NCI-H187 (cell line): ENCODE measurements at places on chromosomes 1 and 21.

- no peak for DNase-seq
These were observed 730 bp downstream of the ZCCHC17 start for GRCh38 chr1:31297277-31298247.

GRCh38 chr1:211605603-211606331 lies 26.8 kb upstream of the SLC30A1 start:
- no peak for DNase-seq

DNA sequence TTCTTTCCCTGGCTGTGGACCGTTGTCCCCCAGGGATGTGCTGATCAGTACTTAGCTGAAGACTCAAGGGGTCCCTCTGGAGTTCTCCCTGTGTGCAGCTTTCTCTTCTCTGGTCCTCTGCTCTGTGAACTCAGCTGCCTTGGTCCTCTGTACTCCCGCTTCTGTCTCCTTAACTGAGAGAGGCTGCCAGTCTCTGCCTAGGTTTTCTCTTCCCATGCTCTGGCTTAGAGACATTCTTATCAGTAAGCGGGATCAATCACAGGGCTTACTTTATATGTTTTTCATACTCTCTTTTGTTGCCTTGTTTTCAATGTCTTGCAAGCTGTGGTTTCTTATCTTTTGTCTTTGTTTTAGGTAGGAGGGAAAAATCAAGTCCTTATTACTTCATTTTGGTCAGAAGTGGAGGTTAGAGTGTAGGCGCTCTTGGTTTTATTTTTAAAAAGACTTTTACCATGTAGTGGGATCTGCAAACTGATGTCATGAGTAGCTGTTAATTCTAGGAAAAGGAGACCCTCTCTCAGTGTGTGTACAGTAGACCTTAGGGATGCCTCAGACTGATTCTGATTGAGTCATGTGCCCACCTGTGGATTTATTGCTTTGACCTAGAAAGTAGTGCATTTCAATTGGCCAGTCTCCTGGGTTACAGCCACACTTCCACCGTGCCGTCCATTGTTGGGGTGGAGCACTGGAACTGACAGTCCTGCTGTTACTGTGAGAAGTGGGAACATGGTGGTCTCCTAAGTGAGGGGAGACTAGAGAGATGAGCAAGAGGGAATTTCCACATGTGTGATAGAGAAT lies 46.6 kb downstream of the TTC3 start:
- no peak for DNase-seq

DNA sequence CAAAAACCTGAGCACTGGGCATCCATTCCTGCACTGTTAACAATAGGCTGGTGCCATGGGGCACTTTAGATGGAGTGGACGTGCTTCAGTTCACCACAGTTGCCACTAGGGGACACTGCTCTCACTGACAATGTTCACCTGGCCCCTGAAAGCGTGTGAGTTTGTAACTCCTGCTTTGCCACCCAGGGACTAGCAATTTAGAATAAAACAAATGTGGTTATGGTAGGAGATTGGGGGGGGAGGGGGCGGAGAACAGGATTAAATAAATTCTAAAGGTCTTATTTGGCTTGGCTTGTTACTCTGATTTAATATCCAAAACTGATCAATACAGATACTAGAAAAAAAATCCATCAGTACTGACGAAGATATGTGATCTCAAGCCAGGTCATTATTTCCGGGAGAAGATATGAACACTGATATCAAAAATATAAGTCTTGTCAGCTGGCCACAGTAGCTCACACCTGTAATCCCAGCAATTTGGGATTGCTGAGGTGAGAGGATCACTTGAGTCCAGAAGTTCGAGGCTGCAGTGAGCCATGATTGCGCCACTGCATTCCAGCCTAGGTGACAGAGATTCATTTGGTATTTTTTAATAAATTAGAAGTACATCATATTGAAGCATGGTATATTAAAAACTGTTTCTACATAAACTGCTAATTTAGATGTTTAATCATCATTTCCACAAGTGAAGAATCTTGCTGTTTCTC lies 23.2 kb downstream of the INTS7 start:
- DNase-seq = no peak

DNA sequence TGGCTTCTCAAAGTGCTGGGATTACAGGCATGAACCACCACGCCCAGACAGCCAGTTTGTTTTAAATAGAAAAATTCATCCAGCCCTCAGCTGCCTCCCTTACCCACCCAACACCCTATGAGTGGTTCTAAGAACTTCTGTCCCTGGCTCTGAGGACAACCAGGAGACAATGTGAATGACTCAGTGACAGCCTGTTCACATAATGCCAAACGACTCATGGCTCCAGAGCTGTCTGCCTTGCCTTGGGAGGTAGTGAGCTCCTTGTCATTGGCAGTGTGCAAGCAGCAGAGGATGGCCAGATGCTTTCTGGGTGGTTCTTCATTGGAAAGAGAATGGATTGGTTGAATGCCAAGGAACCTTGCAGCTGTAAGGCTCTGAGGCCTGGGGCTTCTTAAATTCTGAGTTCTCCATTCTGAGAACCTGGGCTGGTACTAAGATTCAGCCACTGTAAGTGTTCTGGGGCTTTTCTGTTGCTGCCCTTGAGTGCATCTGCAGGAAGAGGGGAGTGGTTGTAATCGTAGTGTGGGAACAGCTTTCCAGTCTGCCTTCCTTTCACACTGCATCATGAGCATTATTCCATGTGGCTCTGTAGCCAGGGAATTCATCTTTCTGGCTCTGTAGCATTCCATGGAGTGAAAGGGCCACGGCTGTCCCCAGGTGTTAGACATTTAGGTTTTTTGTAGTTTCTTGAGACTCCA lies 5.8 kb downstream of the SERINC2 start:
- no peak for DNase-seq

DNA sequence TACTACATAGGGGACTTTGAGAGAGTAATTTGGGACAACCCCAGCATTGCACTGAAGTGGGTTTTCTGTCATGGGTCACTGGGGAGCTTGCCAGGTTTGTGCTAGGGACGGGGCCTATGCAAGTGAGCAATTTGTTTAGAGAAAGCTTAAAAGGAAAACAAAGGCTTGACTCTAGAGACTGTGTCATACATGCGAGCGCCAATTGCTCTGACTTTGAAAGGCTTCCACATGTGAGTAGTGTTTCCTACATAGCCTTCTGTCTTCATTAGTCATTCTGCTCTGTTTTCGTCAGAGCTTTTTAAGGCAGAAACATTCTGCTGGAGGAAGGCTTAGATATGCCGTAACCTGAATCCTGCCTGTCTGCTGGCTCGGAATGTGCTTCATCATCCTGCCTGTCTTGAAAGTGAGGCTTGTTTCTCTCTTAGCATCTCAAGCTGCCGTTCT lies 28.4 kb downstream of the TRIM45 start:
- no peak for DNase-seq

DNA sequence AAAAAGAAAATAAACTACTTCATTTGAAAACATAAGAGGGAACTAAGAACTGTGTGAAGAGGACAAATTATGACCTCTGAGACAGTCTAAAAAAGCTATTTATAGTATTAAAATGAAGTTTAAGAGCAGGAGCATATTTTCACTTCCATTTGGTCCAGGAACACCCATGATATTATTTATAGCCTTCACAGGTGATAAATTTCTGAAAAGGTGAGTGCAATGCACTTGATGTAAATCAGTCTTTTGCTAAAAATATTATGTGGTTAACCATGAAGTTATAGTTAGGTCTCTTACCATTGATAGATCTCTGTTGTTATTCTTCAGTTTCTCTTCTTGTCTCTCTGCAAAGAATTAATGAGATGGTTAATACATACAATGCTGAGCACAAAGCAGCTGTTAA lies 14.7 kb downstream of the TMCO1 start:
- no peak for DNase-seq

DNA sequence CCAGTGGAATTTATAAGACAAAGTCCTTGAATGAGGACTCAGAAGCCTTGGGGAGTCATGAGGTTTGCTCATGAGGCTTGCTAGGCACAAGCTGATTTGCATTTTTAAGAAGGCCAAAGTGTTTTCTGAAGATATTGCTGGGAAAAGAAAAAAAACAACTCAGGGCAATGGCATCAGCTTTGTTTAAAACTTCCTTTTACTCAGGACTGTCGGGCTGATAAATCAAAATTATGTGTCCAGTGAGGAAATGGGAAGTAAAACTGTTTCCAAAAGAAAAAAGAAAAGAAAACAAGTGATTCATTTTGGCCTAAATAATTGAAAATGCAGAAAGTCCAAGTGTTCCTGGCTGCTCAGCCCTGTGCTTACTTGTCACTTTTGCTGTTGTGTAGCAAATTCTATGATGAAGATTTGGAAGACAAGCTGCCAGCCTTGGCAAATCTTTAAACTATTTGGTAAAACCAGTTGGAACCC lies 282.4 kb downstream of the HLX start:
- DNase-seq = no peak

GRCh38 chr1:6279066-6279465 lies 18.2 kb upstream of the GPR153 start:
- DNase-seq = no peak

DNA sequence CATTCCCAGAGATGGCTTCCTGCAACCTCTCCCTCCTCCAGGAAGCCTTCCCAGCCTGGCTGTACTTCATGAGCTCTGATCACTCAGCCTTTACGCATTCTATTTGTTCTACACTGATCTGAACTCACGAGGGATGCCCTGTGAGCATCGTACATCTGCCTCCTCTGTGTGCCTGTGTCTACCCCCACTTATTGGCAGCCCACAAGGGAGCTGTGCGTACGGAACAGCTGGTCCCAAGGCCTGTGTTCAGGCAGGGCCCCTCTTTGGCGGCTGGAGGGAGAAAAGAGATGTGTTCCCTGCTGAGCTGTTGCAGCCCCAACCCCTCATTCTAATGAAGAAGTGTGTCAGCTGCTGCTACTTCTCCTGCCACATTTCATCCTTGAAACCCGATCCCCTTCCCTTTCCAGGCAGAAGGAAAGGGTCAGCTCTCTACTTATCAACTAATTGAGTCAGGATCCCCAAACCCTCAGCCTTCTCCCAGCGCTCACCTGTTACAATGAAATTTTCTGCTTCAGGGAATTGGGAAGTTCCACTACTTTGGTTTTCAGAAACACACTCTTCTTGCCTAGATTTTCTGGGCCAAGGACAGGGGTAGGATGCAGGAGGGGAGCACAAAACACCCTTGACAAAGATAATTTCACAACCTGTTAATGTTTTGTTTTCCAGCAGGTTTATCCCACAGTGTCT lies 3.2 kb downstream of the INKA2 start:
- DNase-seq = peak; percentile 44

GRCh38 chr1:116335850-116336624 lies 37.0 kb upstream of the ATP1A1 start:
- no peak for DNase-seq

GRCh38 chr1:200693327-200693726 lies 23.6 kb upstream of the DDX59 start:
- DNase-seq = no peak

DNA sequence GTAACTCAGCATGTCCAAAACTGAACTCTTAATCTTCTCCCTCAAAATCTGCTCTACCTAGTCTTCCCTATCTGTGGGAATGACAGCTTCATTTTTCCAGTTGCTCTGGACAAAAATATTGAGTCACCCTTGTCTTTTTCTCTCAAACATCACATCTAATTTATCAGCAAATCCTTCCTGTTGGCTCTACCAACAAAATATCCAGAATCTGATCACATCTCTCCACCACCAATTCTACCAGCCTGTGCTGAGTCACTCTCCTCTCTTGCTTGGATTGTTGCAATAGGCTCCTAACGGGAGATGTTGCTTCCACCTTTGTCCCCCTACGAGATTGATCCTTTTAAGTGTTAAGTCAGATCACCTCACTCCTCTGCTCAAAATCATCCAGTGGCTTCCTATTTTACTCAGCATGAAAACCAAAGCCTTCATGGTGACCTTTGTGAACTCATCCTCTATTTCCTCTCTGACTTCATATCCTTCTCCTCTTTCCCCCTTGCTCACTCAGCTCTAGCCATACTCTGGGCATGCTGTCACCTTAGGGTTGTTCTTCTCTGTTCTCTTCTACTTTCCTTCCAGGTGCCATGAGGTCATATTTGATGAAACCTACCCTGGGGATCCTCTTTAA lies 21.5 kb upstream of the SMYD2 start:
- no peak for DNase-seq

DNA sequence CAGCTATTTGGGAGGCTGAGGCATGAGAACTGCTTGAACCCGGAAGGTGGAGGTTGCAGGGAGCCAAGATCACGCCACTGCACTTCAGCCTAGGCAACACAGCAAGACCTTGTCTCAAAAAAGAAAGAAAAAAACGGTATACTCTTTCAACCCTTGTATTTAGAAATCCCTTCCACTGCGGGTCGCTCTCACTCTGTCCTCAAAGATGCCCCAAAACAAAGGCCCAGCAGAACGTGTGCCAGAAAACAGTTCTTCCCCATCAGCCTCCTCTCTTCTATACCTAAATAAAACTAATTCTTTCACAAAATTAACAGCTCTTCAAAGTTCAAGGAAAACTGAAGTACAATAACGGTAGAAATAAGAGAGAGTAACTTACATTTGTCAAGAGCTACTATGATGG lies 13.2 kb downstream of the SETD4 start:
- no peak for DNase-seq

- DNase-seq = no peak
These were observed 370.3 kb upstream of the ADGRL2 start for GRCh38 chr1:81430236-81430938.

- DNase-seq = no peak
These were observed 178.8 kb upstream of the ARHGEF16 start for GRCh38 chr1:3275471-3276340.
